CD14-positive monocyte (primary cell): ENCODE measurements at places on chromosomes 11 and 22.

DNA sequence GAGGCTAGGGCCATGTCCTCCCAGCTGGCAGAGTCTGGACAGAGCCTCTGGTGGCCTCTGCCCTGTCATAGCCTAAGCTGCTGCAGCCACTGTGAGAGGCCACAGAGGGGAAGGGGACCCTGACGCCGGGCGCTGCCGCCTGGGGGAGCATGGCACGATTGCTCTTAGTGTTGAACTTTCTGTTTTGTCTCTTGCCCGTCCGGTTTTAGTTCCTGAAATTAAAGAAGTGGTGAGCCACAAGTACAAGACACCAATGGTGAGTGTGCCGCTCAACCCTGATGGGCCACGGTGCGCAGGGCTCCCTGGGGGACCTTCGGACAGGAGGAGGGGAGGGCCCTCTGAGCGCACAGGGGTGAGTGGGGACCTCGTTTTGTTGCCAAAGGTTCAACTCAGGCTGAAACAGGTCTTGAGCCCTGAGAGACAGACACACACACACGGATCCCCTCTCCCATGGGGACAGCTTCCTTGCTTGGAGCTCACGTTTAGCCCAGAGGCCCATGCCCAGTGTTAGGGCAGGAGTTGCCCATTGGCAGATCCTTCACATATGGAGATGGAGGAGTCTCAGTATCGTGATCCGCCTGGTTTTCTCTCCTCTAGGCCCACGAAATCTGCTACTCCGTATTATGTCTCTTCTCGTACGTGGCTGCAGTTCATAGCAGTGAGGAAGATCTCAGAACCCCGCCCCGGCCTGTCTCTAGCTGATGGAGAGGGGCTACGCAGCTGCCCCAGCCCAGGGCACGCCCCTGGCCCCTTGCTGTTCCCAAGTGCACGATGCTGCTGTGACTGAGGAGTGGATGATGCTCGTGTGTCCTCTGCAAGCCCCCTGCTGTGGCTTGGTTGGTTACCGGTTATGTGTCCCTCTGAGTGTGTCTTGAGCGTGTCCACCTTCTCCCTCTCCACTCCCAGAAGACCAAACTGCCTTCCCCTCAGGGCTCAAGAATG is 23.8 kb downstream of the MYBPC3 start:
- H3K4me3 ChIP-seq = no peak overlapping the region
- H3K4me1 ChIP-seq = no peaks in the 10 kb centered on the region
- DNase-seq = peak; percentile 41
- no peaks in the 10 kb centered on the region for H3K27me3 ChIP-seq
- H3K27ac ChIP-seq = no peak overlapping the region
- peaks cover 2% of the 10 kb centered on the region for H3K36me3 ChIP-seq

DNA sequence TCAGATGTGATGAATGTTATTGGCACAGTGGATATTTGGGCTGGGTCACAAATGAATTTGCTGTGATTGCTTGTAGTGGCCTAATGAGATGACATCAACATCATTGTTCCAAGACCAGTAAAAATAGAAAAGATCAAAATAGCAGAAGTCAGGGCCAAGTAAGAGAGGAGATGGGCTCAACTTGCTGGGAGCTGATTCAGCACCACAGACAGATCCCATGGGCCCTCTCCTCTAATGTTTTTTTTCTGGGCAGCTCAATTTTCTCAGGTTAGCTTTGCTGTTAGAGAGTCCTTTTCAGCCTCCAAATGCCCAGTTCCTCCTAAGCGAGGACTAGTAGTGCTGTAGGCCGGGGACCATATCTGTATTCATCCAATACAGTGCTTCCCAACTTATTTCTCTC is 86.0 kb upstream of the IZUMO1R start:
- no peak overlapping the region for H3K4me3 ChIP-seq
- no peaks in the 10 kb centered on the region for H3K36me3 ChIP-seq
- no peaks in the 10 kb centered on the region for H3K27me3 ChIP-seq
- no peaks in the 10 kb centered on the region for H3K4me1 ChIP-seq
- no peak for DNase-seq

DNA sequence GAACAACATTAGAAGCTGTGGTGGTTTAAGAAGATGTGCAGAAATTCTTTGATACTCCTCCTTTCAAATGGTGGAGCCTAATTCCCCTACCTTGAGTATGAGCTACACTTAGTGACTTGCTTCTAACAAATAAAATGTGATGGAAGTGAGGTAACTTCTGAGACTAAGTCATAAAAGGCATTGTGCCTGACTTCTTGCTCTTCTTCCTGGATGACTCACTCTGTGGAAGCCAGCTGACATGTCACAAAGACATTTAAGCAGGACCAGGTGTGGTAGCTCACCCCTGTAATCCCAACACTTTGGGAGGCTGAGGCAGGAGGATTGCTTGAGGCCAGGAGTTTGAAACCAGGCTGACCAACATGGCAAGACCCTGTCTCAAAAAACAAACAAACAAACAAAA is 3.9 kb upstream of the PLA2G3 start:
- H3K4me1 ChIP-seq = no peaks in the 10 kb centered on the region
- H3K27me3 ChIP-seq = peaks cover 4% of the 10 kb centered on the region
- no peak overlapping the region for H3K4me3 ChIP-seq
- H3K27ac ChIP-seq = no peak overlapping the region

- no peaks in the 10 kb centered on the region for H3K4me1 ChIP-seq
- H3K27ac ChIP-seq = no peak overlapping the region
- H3K36me3 ChIP-seq = no peaks in the 10 kb centered on the region
- no peak for DNase-seq
- no peak overlapping the region for H3K4me3 ChIP-seq
- peaks cover 4% of the 10 kb centered on the region for H3K27me3 ChIP-seq
Measured at GRCh38 chr22:37501610-37502341, 15.6 kb upstream of the MFNG start.

- H3K27me3 ChIP-seq = no peaks in the 10 kb centered on the region
- H3K36me3 ChIP-seq = peaks cover 2% of the 10 kb centered on the region
- no peaks in the 10 kb centered on the region for H3K4me1 ChIP-seq
- no peak overlapping the region for H3K4me3 ChIP-seq
- H3K27ac ChIP-seq = no peak overlapping the region
- DNase-seq = no peak
Measured at GRCh38 chr11:94862926-94863880, 95.0 kb downstream of the AMOTL1 start.

GRCh38 chr11:57348636-57349313 is 10.6 kb downstream of the P2RX3 start:
- H3K36me3 ChIP-seq = no peaks in the 10 kb centered on the region
- H3K27ac ChIP-seq = no peak overlapping the region
- no peak for DNase-seq

DNA sequence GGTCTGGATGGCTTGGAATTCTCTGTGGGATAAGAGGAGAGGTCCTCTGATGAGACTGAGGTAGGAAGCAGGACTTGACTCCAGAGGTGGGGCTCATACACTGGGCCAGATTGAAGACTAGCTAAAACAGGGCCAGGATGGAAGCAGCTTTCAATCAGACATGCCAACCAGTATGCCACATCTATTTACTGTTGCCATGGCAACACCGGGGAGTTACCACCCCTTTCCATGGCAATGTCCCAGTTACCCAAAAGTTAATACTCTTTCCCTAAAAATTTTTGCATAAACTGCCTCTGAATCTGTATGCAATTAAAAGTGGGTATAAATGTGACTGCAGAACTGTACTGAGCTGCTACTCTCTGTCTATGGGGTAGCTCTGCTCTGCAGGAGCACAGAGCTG is 247.5 kb upstream of the ZBED5 start:
- no peaks in the 10 kb centered on the region for H3K36me3 ChIP-seq
- no peaks in the 10 kb centered on the region for H3K4me1 ChIP-seq
- no peak for DNase-seq
- peaks cover 2% of the 10 kb centered on the region for H3K27me3 ChIP-seq
- no peak overlapping the region for H3K27ac ChIP-seq
- no peak overlapping the region for H3K4me3 ChIP-seq

GRCh38 chr11:74546752-74547151 is 45.6 kb upstream of the POLD3 start:
- no peak overlapping the region for H3K27ac ChIP-seq
- H3K36me3 ChIP-seq = no peaks in the 10 kb centered on the region
- no peak overlapping the region for H3K4me3 ChIP-seq

- H3K27ac ChIP-seq = no peak overlapping the region
- no peak for DNase-seq
- no peaks in the 10 kb centered on the region for H3K4me1 ChIP-seq
- H3K27me3 ChIP-seq = no peaks in the 10 kb centered on the region
- H3K36me3 ChIP-seq = peaks cover 3% of the 10 kb centered on the region
Measured at GRCh38 chr11:17976651-17977050, 36.2 kb downstream of the SERGEF start.

DNA sequence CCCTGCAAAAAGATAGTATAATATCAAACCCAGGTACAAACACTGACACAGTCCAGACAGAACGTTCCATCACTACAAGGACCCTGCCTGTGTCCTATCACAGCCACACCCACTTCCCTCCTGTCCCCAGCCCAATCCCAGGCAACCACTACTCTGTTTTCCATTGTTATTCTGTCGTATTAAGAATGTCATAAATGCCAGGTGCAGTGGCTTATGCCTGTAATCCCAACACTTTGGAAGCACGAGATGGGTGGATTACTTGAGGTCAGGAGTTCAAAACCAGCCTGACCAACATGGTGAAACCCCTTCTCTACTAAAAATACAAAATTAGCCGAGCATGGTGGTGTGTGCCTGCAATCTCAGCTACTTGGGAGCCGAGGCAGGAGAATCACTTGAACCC is 89.0 kb downstream of the TRMU start:
- no peaks in the 10 kb centered on the region for H3K27me3 ChIP-seq
- no peaks in the 10 kb centered on the region for H3K36me3 ChIP-seq
- DNase-seq = no peak
- no peak overlapping the region for H3K4me3 ChIP-seq
- no peak overlapping the region for H3K27ac ChIP-seq

- no peaks in the 10 kb centered on the region for H3K27me3 ChIP-seq
- H3K27ac ChIP-seq = no peak overlapping the region
- no peaks in the 10 kb centered on the region for H3K36me3 ChIP-seq
- DNase-seq = no peak
- H3K4me1 ChIP-seq = no peaks in the 10 kb centered on the region
Measured at GRCh38 chr11:29963796-29964195, 53.0 kb downstream of the KCNA4 start.

DNA sequence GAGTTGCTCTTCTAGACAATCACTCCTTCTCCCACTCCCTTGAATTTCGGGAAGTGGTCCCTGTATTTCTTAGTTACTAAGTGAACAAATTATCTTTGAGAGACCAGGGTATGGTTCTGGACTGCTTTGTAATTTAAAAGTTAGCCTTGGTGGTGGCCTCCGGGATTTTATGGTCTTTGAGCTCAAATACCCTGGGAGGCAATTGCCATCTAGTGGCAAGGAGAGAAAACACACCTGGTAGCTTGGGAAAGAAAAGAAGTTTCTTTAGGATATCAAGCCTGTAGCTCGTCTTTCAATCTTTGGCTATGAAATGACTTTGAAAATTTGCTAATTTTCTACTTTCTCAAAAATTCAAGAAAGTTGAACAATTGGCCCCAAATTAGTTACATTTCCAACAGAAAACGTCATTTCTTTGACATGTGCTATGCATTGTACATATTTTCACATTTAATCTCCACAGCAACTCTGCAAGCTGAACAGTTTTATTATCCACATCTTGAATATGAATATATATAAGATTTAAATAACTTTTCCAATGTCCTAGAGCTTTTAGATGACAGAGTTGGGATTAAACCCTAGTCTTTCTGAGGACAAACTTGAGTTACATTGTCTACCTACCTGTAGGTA is 39.1 kb downstream of the MMP27 start:
- no peaks in the 10 kb centered on the region for H3K36me3 ChIP-seq
- H3K4me3 ChIP-seq = no peak overlapping the region
- DNase-seq = no peak
- no peaks in the 10 kb centered on the region for H3K4me1 ChIP-seq
- no peak overlapping the region for H3K27ac ChIP-seq

DNA sequence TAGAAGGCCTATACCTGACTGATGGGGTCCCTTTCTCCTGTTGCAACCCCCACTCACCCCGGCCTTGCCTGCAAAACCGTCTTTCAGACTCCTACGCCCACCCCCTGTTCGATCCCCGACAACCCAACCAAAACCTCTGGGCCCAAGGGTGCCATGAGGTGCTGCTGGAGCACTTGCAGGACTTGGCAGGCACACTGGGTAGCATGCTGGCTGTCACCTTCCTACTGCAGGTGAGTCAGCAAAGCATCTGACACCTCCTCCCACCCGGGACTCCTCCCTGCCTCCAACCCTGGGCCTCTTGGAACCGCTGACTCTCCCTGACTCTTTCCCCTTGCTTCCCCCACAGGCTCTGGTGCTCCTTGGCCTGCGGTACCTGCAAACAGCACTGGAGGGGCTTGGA is 1.2 kb downstream of the ROM1 start:
- peaks cover 19% of the 10 kb centered on the region for H3K36me3 ChIP-seq
- peaks cover 22% of the 10 kb centered on the region for H3K4me1 ChIP-seq
- no peaks in the 10 kb centered on the region for H3K27me3 ChIP-seq

DNA sequence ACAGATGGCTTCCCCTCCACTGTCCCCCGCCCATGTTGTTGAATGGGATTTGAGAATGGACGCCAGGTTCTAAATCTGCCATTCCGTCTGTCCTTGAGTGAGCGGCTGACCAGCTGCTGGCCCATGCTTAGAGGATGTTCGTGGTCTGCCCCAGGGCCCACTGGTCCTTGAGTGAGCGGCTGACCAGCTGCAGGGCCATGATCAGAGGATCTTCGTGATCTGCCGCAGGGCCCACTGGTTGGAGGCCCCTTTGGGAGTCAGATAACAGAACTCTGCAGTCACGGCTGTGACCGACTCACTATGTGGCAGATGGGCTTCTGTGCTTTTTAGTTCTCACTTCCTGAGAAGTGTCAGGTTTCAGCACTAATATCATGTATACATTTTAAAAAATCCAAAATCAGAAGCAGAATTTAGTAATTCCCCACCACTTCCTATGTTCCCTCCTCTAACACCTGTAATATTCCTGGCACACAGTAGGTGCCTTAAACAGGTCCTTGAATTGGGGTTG is 54.1 kb downstream of the MICAL3 start:
- no peaks in the 10 kb centered on the region for H3K4me1 ChIP-seq
- H3K36me3 ChIP-seq = no peaks in the 10 kb centered on the region
- H3K27ac ChIP-seq = no peak overlapping the region

- H3K27ac ChIP-seq = no peak overlapping the region
- no peak for DNase-seq
- H3K36me3 ChIP-seq = peaks cover 18% of the 10 kb centered on the region
- H3K4me1 ChIP-seq = no peaks in the 10 kb centered on the region
- H3K27me3 ChIP-seq = no peaks in the 10 kb centered on the region
Measured at GRCh38 chr11:12278766-12279671, 98.4 kb upstream of the PARVA start.

DNA sequence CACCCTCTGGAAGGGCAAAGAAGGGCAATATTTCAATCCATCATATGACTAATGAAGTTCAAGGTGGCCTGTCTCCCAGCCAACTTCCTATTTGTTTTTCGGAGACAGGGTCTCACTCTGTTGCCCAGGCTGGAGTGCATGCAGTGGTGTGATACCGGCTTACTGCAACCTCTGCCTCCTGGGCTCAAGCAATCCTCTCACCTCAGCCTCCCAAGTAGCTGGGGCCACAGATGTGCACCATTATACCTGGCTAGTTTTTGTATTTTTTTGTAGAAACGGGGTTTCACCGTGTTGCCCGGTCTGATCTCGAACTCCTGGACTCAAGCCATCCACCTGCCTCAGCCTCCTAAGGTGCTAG is 13.4 kb downstream of the ABTB2 start:
- H3K27ac ChIP-seq = no peak overlapping the region
- DNase-seq = no peak
- no peaks in the 10 kb centered on the region for H3K36me3 ChIP-seq
- no peaks in the 10 kb centered on the region for H3K27me3 ChIP-seq
- peaks cover 37% of the 10 kb centered on the region for H3K4me1 ChIP-seq
